ENCODE measurements at places on chromosomes 4 and X.

- DNase-seq = no peak
Observed at GRCh38 chr4:55409468-55410171, 13.9 kb downstream of the TMEM165 start.

GRCh38 chr4:157997296-157997695 lies 175.5 kb downstream of the GASK1B start:
- no peak for DNase-seq

- no peak for DNase-seq
Observed at GRCh38 chr4:970046-970745, 3.2 kb downstream of the DGKQ start.

DNA sequence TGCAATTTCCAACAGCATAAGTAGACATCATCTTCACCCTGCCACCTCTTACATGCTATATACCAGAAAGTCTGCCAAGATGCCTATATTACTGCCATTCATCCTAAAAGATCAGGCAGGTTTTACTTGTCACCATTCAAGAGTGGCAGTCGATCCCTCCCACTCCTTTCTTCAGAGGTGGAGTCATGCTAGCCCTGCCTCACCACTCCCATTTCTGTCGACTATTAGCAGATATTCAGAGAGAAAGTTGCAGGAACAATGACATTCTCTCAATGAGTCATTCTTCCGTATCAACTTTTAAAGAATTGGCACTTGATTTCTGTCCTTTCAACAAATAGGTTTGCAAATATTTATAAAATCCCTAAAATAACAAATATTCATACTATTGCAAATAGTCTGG lies 1060.1 kb downstream of the ADGRL3 start:
- DNase-seq = no peak

DNA sequence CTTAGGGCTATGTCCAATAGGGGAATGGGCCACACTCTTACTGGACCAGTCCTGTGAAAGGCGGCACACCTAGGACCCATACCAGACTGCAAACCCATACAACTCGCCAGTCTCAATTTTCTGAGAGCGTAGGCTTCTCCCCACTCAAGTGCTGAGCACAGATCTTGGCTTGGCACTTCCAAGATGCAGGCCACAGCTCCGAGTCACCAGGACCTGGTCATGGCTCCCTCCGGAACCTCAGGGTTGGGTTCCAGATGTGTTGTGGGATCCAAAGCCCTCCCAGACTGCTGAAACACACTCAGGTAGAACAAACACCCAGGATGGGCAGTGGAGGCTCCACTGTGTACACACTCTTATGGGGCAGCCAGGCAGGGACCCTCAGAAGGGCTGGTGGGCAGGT lies 103.3 kb downstream of the TMEM144 start:
- no peak for DNase-seq

DNA sequence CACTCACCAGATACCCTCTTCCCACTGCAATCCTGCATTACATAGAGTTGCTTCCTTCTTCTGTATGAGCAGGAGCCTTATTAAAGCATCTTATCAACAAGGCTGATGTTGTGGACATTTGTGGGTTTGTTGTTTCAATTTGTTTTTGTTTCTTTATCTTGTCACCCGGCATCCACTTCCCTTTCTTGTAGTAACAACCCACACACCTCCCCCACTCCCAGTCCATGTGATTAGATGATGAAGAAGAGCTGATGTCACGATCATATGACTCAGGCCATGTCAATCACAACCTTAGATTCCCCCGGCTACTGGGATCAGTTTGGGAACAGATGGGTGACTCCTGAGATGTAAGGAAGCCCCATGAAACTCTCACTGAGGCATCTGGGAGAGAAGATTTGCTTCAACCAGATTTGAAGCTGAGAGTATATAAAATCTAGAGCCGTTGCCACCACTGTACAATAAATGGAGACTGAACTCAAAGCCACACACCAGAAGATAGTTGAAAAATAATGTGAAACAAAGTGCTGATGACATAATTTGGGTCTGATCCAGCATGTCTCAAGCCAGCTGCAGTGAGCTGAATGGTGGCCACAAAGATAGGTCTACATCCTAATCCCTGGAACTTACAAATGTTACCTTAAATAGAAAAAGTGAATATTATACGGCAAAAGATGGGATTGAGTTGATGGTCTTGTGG lies 34.1 kb upstream of the SRD5A3 start:
- no peak for DNase-seq

DNA sequence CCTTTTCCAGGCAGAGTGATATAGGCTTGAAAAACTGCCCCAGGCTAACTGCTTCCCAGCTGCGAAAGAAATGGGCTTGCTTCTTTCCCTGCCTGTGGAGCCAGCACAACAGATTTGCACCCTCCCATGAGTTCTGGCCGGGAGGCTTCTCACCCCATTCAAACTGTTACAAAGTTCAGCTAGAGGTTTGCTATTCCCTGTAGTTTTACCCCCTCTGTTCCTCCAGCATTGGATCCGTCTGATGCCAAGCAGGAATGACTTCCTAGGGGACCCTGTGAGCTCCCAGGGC lies 87.6 kb upstream of the NDST4 start:
- DNase-seq = no peak

- no peak for DNase-seq
Observed at GRCh38 chr4:113446019-113446418, 315.5 kb downstream of the CAMK2D start.

- DNase-seq = no peak
Observed at GRCh38 chr4:157564771-157565170, 344.2 kb downstream of the GRIA2 start.

DNA sequence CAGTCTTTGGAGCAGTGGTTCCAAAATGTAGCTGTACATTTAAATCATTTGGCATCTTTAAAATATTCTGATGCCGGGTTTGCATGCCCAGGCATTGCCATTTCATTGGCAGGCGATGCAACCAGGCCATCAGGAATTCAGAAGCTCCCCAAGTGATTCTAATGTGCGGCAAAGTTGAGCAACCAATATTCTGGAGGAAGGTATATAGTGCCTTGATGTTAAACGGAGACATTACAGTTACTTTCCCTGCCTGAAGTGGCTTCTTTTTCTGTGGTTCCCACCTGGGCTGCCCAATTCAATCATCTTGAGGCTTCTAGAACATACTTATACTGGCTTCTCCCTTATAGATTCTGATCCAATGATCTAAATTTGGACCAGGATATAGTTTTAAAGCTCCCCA lies 68.7 kb upstream of the PGM2 start:
- no peak for DNase-seq

GRCh38 chr4:76544725-76545124 lies 109.7 kb downstream of the SHROOM3 start:
- DNase-seq = no peak

GRCh38 chr4:70239884-70240591 lies 2.4 kb upstream of the CSN3 start:
- no peak for DNase-seq

DNA sequence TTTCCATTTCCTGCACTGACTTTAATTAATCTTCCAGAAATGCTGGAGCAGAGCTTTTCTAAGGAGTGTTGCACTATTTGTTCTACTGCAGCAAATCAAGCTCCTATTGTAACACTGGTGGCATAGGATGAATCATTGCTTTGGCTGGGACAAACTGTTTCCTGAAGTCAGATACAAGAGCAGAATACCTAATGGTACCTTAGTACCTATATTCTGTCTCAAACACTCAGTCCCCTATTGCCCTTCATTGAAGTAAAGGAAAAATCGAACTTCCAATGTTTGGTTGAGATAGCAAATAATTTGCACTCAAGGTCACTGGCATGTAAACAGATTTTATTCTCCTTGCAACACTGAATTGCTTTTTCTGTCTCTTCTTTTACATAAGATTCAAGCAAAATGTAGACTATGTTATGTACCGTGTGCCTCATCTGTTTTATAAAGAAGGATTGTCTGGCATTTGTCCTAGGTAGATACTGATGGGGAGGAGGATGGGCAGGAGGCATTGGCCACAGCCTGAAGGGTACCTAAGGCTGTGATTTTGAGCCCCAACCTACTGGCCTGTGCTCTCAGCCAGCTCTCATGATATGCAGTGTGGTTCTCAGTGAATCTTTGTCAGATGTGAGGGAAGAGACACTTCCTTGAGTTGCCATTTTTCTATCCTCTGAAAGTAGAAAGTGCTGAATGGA lies 141.6 kb downstream of the AASDH start:
- DNase-seq = no peak

GRCh38 chrX:69027181-69028005 lies 137.9 kb downstream of the PJA1 start:
- DNase-seq = no peak

- DNase-seq = no peak
Observed at GRCh38 chr4:140090215-140090731, 63.7 kb downstream of the MAML3 start.

DNA sequence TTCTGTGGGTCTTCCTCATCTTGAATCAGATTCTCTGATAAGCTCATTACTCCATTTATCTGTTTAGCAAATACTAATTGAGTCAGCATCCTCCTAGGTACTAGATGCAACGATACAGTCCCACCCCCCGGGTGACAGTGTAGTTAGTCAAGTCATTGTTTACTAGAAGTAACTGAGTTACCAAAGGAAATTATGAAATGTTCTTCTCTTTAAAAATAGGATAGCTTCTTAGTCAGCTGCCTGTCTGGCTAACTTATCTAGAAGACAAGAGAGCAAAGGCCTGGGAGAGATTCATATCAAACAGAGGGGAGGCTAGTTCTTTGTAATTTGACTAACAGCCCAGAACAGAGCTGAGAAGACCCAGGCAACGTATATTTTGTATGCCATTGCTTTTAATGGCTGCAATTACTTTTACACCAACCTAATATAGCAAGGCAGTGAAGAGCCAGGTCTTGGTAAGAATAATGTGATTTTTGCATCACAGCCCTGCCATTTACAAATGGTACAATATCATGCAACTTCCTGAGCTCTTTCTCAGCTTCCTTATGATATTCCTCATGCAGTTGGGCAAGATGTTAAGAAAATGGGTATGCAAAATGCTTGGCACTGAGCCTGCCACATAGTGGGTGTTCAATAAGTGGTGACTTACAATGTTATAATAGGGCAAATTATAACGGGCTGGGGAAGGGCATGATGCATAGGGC lies 149.9 kb downstream of the CHIC2 start:
- DNase-seq = peak; percentile 51

DNA sequence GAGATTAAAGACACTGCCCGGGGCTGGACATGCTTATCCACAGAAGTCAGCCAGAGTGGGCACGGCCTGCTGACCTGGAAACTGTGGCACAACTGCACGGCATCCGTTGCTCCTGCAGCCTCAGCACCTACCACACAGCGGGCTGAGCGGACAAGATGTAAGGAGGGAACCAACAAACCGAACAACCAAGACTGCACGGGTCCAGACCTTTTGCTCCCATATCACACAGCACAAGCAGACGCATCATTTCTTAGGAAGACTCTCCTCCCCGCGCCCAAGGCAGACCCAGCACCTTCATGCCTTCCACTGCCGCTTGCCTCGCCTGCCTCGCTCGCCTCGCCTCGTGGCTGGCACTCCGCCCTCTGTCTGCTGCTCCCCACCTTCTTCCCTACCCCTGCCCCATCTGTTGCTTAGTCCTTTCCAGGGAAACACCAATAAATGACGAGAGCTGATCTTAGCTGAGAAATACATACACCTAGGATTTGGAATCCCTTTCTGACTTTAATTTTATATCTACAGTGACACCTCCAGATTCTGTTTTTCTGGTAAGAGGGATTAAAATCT lies 79.0 kb downstream of the AFAP1 start:
- no peak for DNase-seq

GRCh38 chr4:128917781-128918180 lies 108.3 kb downstream of the JADE1 start:
- DNase-seq = no peak

DNA sequence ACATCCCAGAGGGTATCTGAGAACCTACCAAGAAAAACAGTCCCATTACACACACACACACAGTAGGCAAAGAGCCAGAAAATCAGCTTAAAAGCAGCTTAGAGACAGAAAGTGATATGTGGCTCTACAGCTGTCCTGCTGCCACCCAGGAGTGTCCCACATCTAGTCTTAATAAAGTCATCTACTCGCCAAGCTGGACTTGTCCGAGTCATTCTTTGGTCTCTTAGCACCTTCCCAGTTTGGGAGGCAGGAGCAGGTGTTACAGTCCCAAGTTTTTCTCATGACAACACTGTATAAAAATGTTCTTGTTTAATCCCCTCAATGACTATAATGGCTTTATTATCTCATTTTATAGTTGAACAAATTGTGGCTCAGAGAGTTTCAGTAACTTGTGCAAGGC lies 252.5 kb upstream of the CASK start:
- no peak for DNase-seq

DNA sequence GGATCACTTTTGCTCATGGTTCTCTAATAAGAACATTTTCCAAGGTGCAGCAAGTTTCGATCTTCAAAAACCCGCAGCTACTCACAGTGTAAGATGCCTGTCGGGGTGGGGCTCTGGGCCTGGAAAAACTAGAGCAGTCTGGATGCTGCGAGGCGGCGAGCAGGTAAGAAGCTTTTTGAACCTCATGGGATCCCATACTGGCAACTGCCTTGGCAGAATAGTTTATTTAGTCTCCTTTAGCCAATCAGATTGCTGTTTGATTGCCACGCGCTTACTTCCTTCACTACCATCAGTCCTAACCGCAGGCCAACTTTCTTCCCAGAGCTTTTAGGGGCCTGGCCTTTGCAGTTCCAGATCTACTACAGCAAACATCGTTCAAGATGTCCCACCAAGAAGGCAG lies 61.3 kb upstream of the MAGEB10 start:
- no peak for DNase-seq

DNA sequence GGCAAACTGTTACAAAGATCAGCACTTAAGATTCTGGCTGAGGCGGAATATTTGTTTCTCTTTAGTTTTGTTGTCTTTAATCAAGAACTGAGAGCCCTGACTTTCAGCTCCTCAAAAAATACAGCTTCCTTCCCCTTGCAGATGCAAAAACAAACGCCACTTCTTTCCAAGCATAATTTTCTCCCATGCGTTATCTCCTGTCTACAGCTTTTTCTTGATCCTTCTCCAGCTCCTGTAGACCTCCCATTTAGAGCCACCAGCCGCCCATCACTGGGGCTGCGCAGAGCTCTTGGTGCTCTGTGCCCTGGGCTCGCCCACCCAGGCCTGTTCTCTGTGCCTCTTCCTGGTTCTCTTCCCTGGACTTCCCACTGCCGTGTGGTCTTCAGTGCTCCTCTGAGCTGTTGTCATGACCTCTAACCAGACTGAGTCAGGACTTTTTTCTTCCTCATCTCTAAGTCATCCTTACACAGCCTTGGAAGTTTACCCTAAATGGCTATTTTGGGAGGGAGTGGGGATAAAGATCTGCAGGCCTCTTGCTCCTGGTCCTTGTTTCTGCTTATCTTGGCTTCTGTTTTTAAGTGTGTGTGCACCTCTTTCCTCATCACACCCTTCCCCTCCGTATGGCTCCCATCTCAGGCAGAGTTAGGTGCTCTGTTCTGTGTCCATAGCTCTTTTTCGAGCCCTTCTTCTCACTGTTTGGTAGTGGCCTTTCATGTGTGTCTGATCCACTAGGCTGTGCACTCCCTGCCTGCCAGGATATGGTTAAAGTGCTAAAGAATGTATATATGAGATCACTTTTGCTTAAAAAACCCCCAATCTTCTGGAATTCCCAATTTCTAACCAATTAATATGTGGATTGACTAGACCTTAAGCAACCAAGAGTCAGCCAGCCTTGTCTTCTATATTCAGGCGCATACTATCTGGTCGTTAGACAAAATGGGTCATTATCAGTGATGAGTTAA lies 122.5 kb downstream of the PTTG2 start:
- no peak for DNase-seq
